SJSA1 (cell line): ENCODE measurements at places on chromosomes 3 and 15.

GRCh38 chr3:10495003-10495402 is 10.4 kb downstream of the ATP2B2 start:
- DNase-seq, result no peak

- no peak for DNase-seq
Measured at GRCh38 chr3:6929918-6930317, 69.0 kb downstream of the GRM7 start.

- DNase-seq, result peak; percentile 65
Measured at GRCh38 chr15:83283813-83284558, 478 bp downstream of the BNC1 start.

DNA sequence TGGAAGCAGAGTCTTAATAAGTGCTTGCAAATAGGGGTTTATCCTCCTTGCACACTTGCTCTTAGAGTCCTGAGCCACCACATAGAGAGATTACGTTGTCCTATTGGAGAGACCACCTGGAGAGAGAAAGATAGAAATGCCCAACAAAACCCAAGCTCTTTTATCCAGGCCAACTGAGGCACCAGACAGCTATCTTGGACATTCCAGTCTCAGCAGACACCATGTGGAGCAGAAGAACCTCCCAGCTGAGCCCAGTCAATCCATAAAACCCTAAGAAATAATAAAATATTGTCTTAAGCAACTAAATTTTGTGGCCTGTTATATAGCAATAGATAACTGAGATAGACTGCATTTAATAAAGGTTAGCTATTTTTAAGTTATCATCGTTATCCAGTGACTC is 105.7 kb upstream of the PFN2 start:
- DNase-seq, result no peak

- DNase-seq, result no peak
Measured at GRCh38 chr3:127888564-127889107, 26.4 kb upstream of the KBTBD12 start.

GRCh38 chr15:74343797-74344127 is 23.7 kb downstream of the CYP11A1 start:
- no peak for DNase-seq

- no peak for DNase-seq
Measured at GRCh38 chr15:55740359-55740878, 2.5 kb downstream of the PRTG start.

DNA sequence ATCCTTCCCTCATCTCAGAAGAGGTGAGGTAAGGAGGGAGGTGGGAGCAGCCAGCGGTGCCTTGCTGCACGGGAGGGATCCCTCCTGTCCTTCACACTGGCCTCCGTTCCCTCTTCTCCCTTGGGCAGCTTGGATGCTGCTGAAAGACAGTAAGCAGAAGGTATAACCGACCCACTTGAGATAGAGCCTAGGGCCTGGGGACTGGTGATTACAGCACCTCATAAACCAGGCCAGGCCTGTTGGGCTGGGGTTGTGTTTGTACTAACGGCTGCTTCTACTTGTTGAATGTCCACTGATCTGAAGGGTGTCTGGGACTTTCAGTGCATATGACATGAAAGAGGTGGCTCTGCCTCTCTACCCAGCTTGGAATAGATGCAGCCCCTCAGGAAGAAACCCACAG is 25.0 kb downstream of the SEMA6D start:
- no peak for DNase-seq

DNA sequence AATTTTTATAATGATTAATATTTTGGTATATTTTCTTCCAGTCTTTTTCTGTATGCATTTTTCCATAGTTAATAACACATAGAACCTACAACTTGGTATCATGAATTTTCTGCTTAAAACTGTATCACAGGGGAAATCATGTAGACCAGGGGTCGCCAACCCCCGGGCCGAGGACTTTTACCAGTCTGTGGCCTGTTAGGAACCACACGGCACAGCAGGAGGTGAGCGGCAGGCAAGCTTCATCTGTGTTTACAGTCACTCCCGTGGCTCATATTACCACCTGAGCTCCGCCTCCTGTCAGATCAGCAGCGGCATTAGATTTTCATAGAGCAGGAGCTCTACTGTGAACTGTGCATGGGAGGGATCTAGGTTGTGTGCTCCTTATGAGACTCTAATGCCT is 54.7 kb downstream of the RPL22L1 start:
- no peak for DNase-seq

DNA sequence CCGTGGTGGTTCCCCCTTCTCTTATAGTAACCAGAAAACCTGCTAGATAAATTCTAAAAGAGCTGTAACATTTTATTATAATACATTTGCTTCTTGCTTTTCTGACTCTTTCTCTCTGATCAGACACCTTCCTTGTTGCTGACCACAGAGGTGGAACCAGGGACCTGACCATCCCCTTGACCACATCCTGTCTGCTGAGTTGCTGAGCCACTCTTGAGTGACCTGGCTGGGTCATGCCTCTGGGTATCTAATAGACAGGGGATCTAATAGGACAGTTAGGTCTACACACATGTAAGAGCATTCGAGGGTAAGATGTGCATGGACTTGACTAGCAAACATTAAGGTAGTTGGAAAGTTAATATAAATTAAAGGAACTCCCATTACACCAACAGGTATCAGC is 22.8 kb upstream of the TRIM59 start:
- no peak for DNase-seq

DNA sequence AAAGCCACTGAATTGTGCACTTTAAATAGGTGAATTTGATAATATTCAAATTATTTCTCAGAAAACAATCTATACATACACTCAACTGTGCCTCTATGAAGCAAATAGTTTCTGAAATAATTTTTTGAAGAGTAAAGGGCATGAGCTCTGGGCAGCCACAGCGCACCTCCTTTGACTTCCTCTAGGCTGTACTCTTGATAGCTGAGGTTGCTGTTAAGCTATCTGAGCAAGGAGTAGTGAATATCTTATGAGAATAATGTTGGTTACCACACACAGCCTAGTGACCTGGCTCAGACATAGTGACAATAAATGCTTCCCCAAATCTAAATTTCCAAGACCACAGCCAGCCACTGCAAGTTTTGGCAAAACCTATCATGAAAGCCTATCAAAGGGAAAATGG is 11.6 kb upstream of the SEC61A1 start:
- no peak for DNase-seq

GRCh38 chr3:188006726-188007393 is 147.1 kb upstream of the LPP start:
- DNase-seq, result no peak

GRCh38 chr15:38930851-38931572 is 366.4 kb upstream of the RASGRP1 start:
- no peak for DNase-seq

GRCh38 chr3:148066802-148067201 is 630.9 kb upstream of the AGTR1 start:
- DNase-seq, result no peak

DNA sequence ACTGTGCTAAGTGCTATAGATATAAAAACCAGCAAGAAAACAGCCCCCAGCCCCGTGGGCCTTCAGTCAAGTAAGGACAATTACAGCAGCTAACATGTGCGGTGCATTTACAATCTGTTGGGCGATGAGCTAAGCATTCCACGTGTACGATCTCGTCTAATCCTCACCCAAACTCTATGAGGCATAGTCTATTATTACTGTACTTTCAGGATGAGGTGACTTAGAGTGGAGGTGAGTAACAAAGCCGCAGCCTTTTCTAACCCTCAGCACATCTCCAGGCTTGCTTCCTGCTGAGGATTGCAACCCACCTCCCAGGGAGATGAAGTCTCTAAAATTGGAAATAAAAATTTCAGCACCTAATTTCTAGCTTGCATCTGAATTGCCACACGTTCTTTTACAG is 53.2 kb upstream of the MCF2L2 start:
- DNase-seq, result no peak

GRCh38 chr15:81171286-81171685 is 25.4 kb upstream of the IL16 start:
- no peak for DNase-seq

DNA sequence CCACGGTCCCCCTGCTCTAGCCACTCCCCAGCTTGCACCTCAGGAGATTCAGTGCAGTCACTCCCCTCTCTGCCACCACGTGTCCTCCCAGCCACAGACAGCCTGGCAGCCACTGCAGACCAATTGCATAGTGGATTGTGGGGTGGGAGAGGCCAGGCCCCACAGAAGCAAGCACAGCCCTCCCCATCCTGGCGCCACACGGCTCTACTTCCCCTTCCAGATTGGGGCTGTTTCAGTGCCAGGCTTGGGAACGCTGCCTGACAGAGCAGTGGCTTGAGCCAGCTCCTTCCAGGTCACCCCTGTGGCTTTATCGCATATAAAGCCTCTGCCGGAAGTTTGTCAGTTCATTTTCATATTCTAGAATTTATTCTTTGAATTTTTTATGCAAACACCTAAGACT is 90.7 kb downstream of the TMEM266 start:
- no peak for DNase-seq

- DNase-seq, result no peak
Measured at GRCh38 chr15:39478996-39479395, 101.9 kb upstream of the THBS1 start.

- DNase-seq, result no peak
Measured at GRCh38 chr3:131394400-131394799, 12.8 kb downstream of the NUDT16 start.

- DNase-seq, result no peak
Measured at GRCh38 chr3:140769951-140770350, 92.1 kb downstream of the TRIM42 start.

GRCh38 chr15:95646484-95647273 is 683.8 kb upstream of the NR2F2 start:
- no peak for DNase-seq

DNA sequence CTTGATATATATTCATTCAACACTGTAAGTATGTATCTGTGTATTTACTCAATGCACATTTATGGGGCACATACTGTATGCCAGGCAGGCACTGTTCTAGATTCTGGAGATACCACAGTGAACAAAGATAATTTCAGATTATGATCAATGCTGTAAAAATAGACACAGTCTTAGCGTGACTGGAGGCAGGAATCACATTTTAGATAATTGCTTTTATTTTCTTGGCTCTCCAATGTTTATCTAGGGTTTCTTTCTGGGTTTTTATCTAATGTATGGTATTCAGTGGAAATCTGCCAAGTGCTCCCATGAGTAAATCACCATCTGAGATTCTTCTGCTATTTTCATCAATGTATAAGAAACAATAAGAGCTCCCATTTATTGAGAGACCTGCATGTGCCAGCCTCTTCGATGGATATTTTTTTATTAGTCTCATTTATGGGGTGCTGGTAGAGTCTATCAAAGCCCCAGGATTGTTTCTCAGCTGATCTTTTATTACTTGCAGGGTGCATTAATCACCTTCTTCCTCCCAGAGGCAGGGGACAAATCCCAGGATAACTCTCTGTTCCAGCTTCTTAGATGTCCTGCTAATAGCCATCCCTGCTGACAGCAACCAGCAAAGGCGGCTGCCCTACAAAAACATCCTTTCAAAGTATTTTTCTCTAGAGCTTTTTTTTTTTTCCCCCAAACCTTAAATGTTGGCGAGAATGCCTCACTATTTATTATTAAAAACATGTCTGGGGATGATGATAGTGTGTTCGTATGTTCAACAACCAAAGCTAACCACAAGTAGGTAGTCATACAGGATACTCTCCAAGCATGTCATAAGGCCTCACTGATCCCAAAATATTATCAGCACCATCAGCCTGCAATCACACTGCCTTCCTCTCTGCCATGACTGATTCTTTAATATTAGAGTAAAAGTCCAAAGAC is 331.0 kb upstream of the RASGRP1 start:
- no peak for DNase-seq

- DNase-seq, result no peak
Measured at GRCh38 chr15:32732574-32733157, 14.9 kb downstream of the GREM1 start.

DNA sequence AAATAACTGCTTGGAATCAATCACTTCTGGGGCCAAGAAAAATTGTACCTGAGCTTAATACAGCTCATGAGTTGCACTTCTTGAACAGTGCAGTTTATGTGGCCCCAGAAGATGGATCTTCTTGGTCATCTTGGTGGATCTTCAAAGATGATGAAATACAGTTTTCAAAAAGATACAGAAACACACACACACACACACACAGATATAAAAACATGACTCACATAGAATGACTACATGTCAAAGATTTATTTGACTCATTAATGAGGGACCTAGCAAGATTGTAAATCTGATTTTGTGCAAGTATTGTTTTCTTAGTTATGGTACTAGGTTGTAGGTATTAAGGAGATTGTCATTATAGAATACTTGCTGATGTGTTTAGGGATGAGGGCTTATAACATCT is 32.6 kb downstream of the PDCD6IP start:
- no peak for DNase-seq
